Suppressor macrophage treated with lipopolysaccharide for 4 hours (primary cell): ENCODE measurements at places on chromosomes 16 and 17.

DNA sequence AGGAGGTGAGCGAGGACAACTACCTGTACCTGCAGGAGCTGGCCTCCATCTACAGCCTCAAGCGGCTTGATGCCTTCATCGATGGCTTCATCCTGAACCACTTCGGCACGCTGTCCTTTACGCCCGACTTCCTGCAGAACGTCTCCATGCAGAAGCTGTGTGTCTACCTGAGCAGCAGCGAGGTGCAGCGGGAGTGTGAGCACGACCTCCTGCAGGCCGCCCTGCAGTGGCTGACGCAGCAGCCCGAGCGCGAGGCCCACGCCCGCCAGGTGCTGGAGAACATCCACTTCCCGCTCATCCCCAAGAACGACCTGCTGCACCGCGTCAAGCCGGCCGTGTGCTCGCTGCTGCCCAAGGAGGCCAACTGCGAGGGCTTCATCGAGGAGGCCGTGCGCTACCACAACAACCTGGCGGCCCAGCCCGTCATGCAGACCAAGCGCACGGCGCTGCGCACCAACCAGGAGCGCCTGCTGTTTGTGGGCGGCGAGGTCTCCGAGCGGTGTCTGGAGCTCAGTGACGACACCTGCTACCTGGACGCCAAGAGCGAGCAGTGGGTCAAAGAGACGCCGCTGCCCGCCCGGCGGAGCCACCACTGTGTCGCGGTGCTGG, 9.0 kb downstream of the KLHL36 start:
- DNase-seq = no peak

DNA sequence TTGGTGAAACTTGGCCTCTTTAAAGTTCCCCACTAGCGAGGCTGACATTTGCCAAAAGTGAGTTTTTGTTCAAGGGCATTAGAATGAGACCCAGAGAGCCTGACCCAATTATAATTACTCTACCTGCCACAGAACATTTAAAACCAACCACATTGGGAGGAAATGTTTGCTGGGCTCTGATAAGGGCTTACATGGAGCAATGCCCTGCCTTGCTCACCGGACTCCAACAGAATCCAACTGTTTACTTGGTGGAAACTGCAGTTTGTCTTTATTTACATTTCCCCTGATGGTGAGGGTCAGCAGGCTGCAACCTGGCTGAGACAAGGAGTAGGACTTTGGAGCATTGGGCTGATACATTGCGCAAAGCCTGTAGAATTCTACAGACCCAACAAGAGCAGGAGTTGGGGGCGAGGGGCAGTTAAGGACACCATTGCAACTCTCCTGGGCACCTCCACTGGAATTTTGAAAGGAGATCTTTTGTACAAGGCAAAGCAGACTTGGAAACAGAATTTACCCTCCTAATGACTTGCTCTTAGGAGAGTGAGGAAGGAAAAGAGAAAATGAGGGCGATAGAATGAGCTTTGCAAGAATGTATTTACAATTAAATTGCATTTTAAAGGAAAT, 368.6 kb downstream of the SHISA9 start:
- DNase-seq = no peak

- DNase-seq = no peak
Observed at GRCh38 chr17:29294580-29294900, 592 bp upstream of the NUFIP2 start.

DNA sequence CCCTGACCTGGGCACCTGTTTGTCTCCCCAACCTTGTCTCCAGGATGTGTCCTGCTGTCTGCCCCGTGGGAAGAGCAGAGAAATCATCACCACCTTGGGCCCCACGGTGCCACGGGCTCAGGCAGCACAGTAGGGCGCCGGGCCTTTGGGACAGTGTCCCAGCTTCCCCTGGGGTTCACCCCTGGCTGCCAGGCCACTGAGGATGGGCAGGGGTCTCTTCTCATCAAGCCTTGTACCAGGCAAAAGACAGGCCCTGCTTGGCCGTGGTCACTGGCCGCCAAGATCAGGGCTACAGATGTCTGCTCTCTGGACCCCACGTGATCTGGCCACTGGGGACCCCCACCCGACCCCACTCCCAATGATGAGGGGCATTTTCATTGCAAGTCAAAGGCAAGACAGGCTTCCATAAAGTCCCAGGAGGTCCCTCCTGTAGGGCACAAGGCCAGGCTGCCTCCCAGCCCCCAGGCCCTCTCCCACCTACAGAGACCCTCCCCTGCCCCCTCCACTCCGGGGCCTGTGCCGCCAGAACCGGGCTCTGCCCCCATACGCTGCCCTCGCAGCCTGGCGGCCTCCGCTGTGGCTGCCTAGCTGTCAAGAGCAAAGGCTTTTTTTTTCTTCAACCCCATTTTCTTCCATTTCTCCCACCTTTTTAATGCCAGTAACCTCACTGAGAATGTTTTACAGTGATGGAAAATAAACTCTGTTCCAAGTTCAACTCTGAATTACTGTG, 14.5 kb downstream of the DNAAF8 start:
- DNase-seq = no peak

DNA sequence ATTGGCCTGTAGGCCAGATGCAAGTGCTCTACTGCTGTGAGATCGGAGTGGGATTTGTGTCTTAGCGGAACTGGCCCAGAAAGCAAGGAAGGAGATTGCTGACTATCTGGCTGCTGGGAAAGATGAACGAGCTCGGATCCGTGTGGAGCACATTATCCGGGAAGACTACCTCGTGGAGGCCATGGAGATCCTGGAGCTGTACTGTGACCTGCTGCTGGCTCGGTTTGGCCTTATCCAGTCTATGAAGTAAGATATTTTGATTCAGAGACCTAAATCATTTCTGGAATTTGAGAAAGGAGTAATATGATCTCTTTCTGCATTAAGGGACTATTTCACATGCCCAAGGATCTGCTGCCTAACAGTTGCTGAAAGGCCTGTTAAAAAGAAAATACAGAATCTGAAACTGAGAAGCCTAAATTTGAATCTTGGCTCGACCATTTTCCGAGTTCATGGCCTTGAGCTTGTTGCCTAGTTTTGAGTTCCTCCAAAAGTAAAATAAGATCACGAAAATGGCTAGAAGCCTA, 21.1 kb downstream of the IST1 start:
- DNase-seq = no peak

- DNase-seq = no peak
Observed at GRCh38 chr17:60355663-60356594, 36.0 kb downstream of the USP32 start.

GRCh38 chr17:59565959-59566324, 532 bp downstream of the DHX40 start:
- DNase-seq = peak; percentile 57

- no peak for DNase-seq
Observed at GRCh38 chr17:55301521-55302406, 37.0 kb downstream of the HLF start.

DNA sequence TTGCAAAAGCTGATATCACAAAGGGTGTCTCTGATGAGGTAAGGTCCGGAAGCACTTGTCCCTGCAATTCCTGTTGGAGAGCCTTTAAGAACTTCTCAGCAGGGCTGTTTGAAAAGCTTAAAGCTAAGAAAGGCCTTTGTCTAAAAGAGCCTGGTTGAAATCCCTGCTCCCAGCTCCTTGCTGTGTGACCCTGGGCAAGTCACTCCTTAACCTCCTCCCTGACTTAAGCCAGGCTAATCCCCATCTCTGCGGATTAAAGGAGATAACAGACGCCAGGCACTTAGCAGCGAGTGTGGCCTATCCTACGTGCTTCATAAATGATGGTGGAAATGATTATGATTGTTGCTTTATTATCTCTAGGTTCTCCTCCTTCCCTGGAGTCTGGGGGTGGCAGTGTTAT, 368.0 kb upstream of the RBFOX1 start:
- DNase-seq = no peak

DNA sequence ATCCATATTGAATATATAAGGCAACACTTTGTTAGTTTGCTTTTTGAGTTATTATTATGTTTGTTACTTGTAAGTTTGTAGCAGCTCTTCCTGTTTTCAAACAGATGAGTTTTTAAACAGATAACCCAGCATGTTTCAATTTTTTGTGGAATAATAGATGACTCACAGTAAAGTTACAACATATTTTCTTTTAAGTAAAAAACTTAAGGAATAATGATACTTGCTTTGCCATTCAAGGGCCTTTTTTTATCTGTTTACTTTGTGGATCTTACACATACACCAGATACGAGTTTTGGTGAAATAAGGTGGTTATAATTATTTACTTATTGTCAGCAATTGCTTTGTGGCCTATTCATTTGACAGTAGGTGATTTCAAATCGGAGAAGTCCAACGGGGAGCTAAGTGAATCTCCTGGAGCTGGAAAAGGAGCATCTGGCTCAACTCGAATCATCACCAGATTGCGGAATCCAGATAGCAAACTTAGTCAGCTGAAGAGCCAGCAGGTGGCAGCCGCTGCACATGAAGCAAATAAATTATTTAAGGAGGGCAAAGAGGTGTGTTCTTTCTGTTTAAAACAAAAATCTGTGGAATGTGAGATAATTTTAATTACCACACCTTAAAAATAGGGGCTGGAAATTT, 66.3 kb downstream of the BPTF start:
- no peak for DNase-seq

- DNase-seq = peak; percentile 71
Observed at GRCh38 chr17:42067371-42068091, 17.1 kb upstream of the C17orf113 start.

DNA sequence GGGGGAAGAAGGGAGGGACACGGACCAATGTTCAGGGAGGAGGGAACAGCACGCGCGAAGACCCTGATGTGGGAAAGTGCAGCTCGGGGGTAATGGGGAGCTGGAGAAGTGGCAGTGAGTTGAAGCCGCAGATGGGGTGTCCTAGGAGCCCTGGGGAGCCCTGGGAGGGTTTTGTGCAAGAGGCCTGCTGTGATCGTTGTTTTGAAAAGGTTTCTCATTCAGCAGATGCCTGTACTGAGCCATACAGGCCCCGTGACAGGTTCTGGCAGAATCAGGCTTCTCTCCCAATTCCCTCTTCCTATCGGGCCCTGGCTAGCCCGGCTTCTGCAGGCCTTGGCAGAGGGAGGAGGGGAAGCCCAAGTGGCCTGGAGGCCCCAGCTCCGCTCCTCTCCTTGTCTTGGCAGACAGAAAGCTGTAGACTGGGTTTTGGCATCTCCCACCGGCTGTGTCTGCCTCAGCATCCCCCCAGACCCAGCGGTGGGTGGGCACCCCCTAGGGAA, 38.4 kb upstream of the EMP2 start:
- no peak for DNase-seq

- no peak for DNase-seq
Observed at GRCh38 chr16:4206680-4207079, 35.2 kb downstream of the SRL start.

GRCh38 chr16:1461146-1461545, 13.7 kb downstream of the CLCN7 start:
- no peak for DNase-seq

- DNase-seq = no peak
Observed at GRCh38 chr17:32793841-32794240, 83.1 kb downstream of the MYO1D start.

GRCh38 chr16:3873482-3874173, 6.9 kb downstream of the CREBBP start:
- no peak for DNase-seq

- DNase-seq = no peak
Observed at GRCh38 chr16:80936410-80936809, 70.3 kb downstream of the CMC2 start.

GRCh38 chr16:86990451-86990850, 326.7 kb downstream of the C16orf95 start:
- DNase-seq = no peak
